CD4-positive, alpha-beta memory T cell (primary cell): ENCODE measurements at places on chromosomes 4 and X. TPM values are rescaled to one million over a fixed set of nuclear protein-coding genes. Genes with fewer than 3 reads are reported as not detected.

Gene LAMP2
- total RNA-seq, result 44.2 TPM

Gene APEX2
- 13.4 TPM for total RNA-seq

Gene TASL
- total RNA-seq, result 3.0 TPM

Gene TKTL2
- not detected for total RNA-seq

Gene REELD1
- total RNA-seq, result 0.58 TPM

Gene MAGEB17
- total RNA-seq, result not detected

Gene TRPC3
- not detected for total RNA-seq

Gene CCNB3
- 0.17 TPM for total RNA-seq

Gene UGT2B15
- not detected for total RNA-seq

Gene ZMAT1
- 39.1 TPM for total RNA-seq

Gene PF4V1
- not detected for total RNA-seq

Gene EPHA5
- total RNA-seq, result not detected

Gene ZNF732
- total RNA-seq, result not detected

Gene FAM200B
- total RNA-seq, result 35.5 TPM

Gene IBSP
- total RNA-seq, result not detected

Gene MAGED4
- total RNA-seq, result 8.1 TPM

Gene ABLIM2
- 6.2 TPM for total RNA-seq

Gene ABRAXAS1
- total RNA-seq, result 35.9 TPM

Gene TMEM144
- total RNA-seq, result 0.61 TPM

Gene STK32B
- not detected for total RNA-seq

Gene HMX1
- total RNA-seq, result not detected

Gene MAGEA8
- total RNA-seq, result not detected

Gene ATOH1
- not detected for total RNA-seq

Gene SPOCK3
- total RNA-seq, result not detected

Gene CDX4
- total RNA-seq, result not detected

Gene SLC9A7
- 2.8 TPM for total RNA-seq

Gene RHOXF2B
- not detected for total RNA-seq

Gene SPANXB1
- total RNA-seq, result not detected

Gene ATP2B3
- not detected for total RNA-seq

Gene TMEM271
- total RNA-seq, result not detected

Gene HS3ST1
- 0.06 TPM for total RNA-seq

Gene TCEAL9
- 2.4 TPM for total RNA-seq

Gene MAP3K15
- not detected for total RNA-seq

Gene GPR50
- total RNA-seq, result not detected

Gene ETDA
- total RNA-seq, result not detected

Gene CNKSR2
- 9.8 TPM for total RNA-seq

Gene CENPI
- total RNA-seq, result 0.96 TPM
